ENCODE measurements at places on chromosomes 16 and 17.

- no peak for DNase-seq
These were observed 402.2 kb upstream of the SALL1 start for GRCh38 chr16:51553314-51553713.

- DNase-seq = no peak
These were observed 25.7 kb upstream of the SLC39A11 start for GRCh38 chr17:73118139-73118538.

DNA sequence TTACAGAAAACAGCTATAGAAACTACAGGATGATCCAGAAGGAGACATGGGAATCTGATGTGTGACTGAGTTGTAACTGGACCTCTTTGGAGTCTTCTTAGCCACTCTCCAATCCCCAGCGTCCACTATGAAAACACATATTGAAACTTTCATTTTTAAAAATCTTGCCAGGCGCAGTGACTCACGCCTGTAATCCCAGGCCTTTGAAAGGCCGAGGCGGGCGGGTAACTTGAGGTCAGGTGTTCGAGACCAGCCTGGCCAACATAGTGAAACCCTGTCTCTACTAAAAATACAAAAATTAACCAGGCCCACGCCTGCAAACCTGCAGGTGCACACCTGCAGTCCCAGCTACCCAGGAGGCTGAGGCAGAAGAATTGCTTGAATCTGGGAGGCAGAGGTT lies 53.3 kb downstream of the HIC1 start:
- DNase-seq = no peak

DNA sequence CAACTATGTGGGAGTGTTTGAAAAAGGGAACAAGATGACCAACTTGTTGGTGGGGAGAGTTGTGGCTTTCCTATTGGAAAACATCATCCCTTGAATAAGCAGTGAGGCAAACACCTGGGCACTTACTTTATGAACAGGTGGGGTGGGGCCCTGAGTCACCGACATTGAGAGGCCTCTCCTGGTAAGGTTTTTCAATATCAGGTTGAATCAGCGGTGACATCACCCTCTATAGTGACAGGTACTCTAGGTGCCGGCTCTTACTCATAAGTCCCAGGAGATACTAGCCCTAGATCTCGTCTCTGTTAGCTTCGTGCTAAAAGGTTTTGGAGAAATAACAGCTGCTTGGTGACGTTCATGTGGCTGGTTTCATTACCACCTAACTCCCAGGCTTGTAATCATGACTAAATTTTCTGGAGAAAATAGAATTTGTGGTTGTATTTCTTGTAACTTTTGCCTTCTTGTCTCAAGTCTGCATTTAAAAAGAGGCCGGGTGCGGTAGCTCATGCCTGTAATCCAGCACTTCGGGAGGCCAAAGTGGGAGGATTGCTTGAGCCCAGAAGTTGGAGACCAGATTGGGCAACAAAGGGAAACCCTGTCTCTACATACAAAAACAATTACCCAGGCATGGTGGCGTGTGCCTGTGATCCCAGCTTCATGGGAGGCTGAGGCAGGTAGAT lies 19.3 kb downstream of the CDH1 start:
- peak; percentile 45 for DNase-seq

DNA sequence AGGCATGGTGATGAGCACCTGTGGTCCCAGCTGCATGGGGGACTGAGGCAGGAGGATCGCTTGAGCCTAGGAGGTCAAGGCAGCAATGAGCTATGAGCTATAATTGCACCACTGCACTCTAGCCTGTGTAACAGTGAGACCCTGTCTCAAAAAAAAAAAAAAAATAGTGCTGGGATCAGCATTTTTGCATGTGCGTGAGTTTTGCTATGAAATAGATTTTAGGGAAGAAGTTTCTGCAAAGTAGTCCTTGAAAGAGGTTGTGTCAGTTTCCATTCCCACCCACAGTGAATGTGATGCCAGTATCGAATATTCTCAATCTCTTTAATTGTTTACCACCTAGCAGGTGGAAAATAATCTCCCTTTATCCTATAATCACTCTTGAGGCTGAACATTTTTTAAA lies 26.3 kb upstream of the ARHGAP17 start:
- no peak for DNase-seq

DNA sequence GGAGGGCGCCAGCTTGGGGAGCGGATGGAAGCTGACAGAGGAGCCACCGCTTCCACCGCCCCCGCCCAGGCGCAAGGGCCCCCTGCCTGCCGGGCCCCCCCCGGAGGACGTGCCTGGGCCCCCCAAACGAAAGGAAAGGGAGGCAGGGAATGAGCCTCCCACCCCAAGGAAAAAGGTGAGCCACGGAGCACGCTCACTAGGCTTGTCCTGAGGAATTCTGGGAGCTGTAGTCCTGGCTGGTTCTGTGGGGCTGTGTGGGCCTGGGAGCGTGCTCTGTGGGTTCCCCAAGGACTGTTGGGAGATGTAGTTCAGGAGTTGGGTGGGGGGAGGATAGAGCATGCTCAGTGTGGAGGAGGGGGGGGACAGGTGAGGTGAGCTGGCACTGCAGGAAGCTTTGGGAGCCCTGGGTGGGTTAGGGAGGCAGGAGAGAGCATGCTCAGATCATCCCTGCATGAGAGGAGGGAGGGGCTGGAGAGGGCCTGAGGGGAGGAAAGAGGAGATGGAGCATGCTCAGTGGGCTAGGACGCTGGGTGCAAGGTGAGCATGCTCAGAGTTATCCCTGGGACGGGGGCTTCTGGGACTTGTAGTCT lies 4.5 kb downstream of the FBXL19 start:
- DNase-seq = no peak

GRCh38 chr17:75721463-75722011 lies 278 bp downstream of the ITGB4 start:
- no peak for DNase-seq

DNA sequence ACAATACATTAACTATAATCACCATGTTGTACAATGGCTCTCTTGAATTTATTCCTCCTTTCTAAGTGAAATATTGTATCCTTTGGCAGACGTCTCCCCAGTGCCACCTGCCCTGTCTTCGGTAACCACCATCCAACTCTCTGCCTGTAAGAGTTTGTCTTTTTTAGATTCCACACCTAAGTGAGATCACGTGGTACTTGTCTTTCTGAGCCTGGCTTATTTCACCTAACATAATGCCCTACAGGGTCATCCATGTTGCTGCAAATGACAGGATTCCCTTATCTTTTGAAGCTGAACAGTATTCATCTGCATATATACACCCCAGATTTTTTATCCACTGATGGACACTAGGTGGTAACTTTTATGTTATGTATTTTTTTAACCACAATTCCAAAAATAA lies 24.2 kb downstream of the ORC6 start:
- no peak for DNase-seq

DNA sequence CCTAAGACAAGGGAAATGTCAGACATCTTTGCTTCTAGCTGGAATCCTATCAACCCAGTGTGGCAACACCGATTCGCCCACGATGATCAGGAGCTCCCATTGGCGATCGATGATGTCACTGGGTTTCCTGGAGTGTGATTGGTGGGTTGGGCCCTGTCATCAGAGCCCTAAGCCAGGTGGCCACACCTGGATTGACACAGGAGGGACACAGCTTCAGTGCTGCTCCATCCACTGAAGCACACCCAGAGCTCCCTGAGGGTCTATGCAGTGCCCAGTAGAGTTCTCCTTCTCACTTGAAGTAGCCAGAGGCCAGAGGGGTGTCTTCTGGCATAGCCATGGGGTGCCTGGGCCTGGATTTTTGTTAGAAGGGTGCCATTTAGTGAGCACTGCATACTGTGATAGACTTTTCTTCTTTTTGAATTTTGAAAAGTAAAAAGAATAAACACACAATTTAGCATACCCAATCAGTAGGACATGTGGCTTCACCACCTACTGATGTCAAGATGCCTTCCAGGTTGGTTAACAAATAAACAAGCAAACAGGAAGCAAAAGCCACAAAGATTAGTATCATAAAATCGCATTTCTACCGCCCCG lies 77.6 kb downstream of the CMIP start:
- no peak for DNase-seq

DNA sequence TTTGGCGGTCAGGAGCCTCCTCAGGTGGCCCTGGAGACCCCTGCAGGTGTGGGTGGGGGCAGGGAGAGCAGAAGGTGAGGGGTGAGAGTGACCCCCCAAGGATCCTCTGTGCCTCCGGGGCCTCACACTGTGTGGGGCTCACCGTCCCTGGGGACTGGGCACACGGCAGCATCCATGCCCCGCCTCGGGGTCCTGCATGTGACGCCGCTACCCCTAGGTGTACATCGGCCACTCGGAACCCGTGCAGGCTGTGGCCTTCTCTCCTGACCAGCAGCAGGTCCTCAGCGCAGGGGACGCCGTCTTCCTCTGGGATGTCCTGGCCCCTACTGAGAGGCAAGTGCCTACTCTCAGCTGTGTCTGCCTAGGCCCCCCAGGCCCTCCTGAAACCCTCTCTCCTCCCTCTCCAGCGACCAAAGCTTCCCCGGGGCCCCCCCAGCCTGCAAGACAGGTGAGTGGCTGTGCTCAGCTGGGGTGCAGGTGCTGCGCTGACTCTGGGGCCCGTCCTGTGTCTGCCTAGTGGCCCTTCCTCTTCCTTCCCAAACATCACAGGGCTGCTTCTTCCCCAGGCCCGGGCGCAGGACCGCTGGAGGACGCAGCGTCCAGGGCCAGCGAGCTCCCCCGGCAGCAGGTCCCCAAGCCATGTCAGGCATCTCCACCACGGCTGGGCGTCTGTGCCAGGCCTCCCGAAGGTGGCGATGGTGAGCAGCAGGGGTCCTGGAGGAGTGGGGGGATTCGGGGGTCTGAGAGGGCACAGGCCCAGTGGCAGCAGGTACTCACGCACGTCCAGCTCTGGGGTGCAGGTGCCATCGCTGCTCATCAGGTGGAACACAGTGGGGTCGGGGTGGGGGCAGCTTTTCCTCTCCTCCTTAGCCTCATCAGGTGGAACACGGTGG lies 9.0 kb upstream of the RHOT2 start:
- no peak for DNase-seq

GRCh38 chr17:48162306-48162934 lies 54.9 kb downstream of the SNX11 start:
- no peak for DNase-seq

DNA sequence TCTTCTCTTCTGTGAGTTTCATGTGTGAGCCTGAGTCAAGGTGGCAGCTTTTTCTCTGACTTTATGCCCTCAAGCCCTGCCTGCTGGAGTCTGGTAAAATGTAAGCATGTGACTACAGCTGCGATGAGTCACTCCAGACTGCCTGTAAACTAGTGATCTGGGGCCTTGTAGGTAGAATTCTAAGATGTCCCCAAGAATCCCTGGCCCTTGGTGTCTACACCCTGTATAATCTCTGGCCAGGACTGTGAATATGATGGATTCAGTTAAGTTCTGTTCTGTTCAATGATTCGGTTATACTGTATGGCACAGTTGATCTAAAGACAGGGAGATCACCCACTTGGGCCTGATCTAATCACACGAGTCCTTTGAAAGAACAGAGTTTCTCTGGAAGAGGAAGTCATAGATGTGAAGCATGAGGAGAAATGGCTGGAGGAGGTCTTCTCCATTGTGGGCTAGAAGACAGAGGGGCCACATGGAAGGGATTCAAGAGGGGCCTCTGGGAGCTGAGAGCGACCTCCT lies 29.8 kb downstream of the PRSS54 start:
- peak; percentile 70 for DNase-seq

DNA sequence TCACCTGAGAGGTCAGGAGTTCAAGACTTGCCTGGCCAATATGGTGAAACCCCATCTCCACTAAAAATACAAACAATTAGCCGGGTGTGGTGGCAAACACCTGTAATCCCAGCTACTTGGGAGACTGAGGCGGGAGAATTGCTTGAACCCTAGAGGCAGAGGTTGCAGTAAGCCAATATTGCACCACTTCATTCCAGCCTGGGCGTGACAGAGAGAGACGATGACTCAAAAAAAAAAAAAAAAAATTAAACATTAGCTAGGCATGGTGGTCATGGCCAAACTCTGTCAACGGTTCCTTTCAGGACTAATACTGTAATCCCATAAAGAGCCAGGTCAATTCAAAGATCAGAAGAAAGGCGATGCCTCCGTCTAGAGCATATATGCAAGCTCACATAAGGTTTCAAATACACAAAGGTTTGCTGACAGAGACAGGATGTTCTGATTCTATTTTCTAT lies 2.4 kb downstream of the RNF157 start:
- DNase-seq = no peak

GRCh38 chr17:3961564-3962047 lies 2.6 kb downstream of the ATP2A3 start:
- DNase-seq = no peak

DNA sequence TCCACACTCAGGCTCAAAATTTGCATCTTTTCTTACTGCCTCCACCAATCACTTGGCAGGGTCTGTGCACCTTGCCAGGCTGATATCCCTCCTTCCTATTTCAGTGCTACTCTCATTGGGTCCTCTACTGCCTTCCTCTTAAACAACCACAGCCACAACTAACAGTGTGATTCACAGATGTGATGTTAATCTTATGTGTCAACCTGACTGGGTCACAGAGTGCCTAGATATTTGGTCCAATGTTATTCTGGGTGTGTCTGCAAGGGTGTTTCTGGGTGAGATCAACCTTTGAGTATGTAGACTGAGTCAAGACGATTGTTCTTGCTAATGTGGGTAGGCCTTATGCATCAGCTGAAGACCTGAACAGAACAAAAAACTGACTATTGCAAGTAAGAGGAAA lies 51.3 kb upstream of the IRX6 start:
- no peak for DNase-seq

DNA sequence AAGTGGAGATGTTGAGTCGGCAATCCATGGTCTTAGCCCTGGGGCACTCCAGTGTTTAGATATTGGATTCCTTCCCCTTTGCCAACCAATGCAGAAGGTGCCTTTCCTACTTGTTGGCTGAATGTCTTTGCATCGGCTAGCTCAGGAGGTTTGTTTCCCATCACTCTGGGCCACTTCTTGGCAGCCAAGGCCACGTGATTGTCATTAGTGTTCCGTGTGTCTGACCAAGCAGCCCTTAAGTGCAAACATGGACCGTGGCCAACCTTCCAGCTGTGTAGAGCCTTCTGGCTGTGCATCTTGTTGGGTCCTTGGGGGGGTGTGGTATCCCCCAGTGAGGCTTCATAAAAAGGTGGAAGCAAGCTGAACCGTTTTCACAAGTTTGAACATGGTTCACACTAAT lies 66.0 kb downstream of the GNAO1 start:
- DNase-seq = no peak

- no peak for DNase-seq
These were observed 47.3 kb downstream of the PRKCA start for GRCh38 chr17:66349521-66350254.

- DNase-seq = no peak
These were observed 64.8 kb downstream of the TUBD1 start for GRCh38 chr17:59827721-59828477.

- DNase-seq = no peak
These were observed 42.5 kb downstream of the TMEM11 start for GRCh38 chr17:21171309-21171922.

Measured in NCI-H226 (cell line).